Activated CD8-positive, alpha-beta memory T cell treated with anti-CD3 and anti-CD28 coated beads for 48 hours (primary cell): ENCODE measurements at places on chromosomes 4 and X.

DNA sequence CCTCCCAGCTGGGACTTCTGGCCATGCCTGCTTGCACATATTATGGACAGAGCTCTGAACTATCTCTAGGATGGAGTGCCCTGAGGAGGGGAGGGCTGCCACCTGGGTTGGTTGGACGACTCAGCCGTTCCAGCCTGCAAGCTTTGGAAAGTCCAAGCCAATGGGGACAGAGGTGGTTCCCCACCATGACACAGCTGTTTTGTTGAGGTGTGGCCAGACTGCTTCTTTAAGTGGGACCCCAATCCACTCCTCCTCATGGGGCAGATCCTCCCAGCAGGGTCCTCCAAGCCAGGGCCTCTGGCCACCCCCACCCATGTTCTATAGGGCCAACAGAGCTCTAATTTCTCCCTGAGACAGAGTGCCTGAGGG is 22.7 kb downstream of the F8A3 start:
- no peak for DNase-seq

GRCh38 chrX:43735957-43736356 is 79.9 kb downstream of the MAOA start:
- no peak for DNase-seq

GRCh38 chrX:10244915-10245622 is 88.3 kb downstream of the CLCN4 start:
- no peak for DNase-seq

DNA sequence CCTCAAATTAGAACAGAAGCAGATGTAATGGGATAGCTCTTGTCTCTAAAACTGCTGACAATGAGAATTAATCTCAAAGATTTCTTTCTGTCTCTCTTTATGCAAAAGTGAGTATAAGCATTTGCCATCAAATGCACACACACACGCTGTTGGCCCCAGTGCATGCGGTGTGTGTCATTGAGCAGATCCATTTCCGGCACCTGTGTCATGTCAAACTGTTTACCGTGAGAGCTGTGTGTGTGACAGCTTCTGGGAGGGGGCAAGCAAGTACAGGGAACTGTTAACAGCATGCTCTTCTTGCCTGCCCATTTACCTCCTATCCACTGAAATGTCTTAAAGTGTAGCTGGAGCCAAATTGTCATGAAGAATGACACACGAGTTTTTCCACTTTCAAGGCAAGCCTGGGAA is 297.9 kb upstream of the FAT4 start:
- no peak for DNase-seq

DNA sequence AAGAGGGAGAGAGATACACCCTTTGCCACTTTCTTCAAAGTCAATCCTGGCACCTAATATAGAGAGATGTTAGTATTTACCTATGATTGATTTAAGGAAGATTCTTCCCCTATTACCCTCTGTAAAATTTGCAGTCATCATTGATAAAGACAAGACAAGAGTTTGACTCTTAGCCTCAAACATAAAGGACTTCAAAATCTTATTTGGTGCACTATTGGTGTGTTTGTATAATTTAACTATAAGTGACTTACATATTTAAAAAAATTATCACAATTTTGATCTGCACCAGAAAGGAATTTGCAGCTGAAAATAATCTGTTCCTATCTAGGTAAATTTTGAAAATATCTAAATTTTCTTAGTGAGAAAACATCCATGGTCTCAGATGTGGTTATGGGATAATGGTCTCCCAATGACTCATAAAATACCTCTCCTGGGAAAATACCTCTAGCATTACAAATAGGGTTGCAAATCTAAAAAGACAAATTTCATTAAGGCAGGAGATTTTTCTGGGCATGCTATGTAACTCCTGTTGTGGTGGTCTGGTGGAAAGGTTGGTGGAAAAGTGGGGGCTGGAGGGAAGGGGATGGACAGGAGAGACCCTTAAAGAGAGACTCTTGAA is 173.6 kb upstream of the MED14 start:
- no peak for DNase-seq

DNA sequence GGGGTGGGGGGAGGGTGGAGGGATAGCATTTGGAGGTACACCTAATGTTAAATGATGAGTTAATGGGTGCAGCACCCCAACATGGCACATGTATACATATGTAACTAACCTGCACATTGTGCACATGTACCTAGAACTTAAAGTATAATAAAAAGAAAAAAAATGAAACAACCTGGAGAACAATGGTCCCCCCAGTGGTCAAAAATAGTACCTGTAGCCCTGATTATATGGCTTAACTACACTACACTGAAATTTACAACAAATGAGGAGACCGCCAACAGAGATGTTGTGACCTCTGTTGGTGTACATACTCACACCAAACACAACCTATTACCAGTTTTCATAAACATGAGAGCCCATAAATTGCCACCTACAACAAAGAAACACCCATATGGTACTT is 7.3 kb upstream of the MAGEE1 start:
- no peak for DNase-seq

DNA sequence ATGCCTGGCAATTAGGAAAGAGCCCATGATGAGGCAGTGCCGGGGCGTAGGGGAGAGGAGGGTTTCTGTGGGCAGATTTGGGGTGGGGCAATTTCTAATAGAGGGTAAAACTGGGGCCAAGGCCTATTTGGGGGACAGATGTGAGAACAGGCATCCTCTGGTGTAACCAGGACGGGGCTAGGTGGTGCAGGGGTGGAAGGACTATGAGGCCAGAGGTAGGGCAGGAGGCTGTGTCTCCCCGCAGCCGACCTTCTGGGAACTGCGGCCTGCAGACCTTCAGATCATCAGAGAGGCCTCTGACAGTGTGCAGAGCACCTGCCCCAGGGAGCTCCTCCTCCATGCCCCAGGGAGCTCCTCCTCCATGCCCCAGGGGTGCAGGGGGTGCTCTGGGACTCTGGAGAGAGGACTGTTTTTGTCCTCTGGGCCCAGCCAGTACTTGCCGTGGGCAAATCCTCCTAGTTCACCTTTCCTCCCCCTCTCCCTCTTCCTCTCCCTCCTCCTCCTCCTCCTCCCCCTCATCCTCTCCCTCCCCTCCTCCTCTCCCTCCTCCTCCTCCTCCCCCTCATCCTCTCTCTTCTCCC is 101.9 kb downstream of the SORCS2 start:
- DNase-seq, result no peak

GRCh38 chr4:6983544-6984142 is 59.5 kb upstream of the TADA2B start:
- no peak for DNase-seq

GRCh38 chr4:184166736-184167135 is 50.9 kb downstream of the ENPP6 start:
- DNase-seq, result no peak

DNA sequence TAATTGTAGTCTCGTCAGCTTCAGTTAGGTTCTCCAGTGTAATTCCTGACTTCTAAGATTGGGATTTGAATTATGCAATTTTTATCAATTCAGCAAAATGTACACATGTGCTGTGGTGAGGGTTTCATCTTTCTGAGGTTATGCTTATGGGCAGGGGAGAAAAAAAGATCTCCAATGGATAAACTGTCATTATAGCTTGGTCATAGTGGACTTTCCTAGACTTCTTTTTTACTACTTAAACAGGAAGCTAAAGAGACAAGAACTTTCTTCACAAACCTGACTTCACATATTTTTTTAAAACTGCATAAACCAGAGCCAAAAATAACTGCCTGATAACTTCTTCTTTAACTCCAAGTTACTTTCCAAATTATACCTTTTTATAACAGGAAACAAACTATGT is 21.7 kb upstream of the SPP1 start:
- no peak for DNase-seq

- DNase-seq, result no peak
These were observed 53.5 kb downstream of the PLAC1 start for GRCh38 chrX:134604701-134605311.

GRCh38 chrX:139191746-139192385 is 338.7 kb upstream of the F9 start:
- DNase-seq, result no peak

DNA sequence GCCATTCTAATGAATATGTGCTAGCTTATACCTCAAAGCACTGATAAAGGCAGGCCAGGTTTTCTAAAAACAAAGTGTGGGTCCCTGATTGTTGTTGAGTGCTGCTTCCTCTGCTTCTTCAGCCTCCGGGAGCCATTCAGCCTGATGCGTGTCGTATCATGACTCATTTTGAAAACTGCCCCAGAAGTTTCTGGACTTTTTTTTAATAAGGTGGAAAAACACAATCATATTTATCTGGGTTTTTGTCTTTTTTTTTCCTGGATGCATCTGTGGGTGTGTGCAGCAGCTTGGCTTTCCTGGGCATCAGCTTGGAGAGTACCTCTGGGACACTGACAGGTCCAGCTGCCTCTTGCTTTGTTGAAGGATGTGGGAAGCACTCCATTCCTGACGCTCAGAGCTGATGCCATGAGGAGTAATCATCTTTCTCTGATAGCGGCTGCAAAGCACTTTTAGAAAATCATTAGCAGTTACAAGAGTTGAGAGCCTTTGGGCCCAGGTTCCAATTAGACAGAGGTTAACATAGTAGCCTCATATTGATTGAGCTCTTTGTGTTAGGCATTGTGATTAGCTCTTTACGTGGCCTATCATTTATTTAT is 66.9 kb downstream of the PARM1 start:
- no peak for DNase-seq

DNA sequence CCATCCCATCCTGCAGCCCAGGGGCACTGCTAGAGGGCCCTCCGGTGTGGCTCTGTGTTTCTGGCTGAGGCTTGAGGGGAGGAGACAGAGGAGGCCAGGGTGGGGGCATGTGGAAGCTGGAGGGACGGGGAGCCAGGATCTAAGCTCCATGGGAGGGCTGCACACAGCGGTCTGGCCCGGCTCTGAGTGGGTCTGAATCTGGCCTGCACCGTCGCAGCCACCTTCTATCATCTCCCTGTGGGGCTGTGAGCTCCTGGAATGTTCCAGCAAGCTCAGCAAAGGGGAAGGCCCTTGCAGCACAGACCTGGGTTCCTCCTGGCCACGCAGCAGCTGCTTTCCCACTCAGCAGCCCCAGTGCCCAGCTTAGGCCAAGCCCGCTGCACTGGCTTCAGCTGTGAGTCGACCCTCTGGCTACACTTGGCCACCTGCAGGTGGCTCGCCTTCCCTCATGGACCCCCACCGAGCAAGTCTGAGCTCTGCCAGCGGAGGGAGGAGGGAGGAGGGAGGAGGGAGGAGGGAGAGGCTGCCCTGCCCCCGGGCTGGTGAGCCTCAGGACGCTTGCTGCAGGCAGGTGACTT is 5.3 kb downstream of the NKX1-1 start:
- DNase-seq, result no peak

DNA sequence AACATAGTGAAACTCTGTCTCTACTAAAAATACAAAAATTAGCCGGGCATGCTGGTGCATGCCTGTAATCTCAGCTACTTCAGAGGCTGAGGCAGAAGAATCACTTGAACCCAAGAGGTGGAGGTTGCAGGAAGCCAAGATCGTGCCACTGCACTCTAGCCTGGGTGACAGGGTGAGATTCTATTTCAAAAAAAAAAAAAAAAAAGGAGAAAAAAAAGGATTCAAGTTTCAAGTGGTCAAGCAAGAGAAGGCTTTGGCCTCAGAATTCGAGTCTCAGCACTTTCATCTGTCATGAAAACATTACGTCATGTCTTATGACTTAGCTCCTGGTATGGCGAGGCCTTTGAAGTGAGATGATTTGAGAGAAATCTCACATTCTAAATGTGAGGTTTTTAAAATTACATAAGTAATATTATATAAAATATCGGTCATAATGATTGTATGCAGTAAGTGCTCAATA is 21.2 kb upstream of the DHRSX start:
- DNase-seq, result no peak

- DNase-seq, result no peak
These were observed 233.8 kb downstream of the FRMPD4 start for GRCh38 chrX:12372111-12372510.

DNA sequence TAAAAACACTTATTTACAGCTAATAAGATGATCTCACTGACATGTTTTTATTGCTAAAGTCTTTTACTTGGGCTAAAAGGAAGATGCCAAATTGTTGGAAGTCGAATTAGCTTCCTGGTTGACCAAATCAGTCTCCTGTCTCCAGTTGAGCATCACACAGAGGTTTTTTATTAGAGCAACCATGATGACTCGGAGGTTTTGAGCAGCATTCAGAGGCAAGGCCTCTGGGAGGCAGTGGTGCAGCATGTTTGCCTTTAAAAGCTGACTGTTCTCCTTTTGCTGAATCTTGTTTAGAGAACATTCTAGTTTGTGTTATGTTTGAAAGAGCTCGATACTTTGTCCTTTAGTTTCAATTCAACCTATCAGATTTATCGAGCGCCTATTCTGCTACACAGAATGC is 2.1 kb downstream of the UCHL1 start:
- DNase-seq, result no peak

GRCh38 chrX:20753076-20753475 is 486.4 kb upstream of the RPS6KA3 start:
- no peak for DNase-seq

DNA sequence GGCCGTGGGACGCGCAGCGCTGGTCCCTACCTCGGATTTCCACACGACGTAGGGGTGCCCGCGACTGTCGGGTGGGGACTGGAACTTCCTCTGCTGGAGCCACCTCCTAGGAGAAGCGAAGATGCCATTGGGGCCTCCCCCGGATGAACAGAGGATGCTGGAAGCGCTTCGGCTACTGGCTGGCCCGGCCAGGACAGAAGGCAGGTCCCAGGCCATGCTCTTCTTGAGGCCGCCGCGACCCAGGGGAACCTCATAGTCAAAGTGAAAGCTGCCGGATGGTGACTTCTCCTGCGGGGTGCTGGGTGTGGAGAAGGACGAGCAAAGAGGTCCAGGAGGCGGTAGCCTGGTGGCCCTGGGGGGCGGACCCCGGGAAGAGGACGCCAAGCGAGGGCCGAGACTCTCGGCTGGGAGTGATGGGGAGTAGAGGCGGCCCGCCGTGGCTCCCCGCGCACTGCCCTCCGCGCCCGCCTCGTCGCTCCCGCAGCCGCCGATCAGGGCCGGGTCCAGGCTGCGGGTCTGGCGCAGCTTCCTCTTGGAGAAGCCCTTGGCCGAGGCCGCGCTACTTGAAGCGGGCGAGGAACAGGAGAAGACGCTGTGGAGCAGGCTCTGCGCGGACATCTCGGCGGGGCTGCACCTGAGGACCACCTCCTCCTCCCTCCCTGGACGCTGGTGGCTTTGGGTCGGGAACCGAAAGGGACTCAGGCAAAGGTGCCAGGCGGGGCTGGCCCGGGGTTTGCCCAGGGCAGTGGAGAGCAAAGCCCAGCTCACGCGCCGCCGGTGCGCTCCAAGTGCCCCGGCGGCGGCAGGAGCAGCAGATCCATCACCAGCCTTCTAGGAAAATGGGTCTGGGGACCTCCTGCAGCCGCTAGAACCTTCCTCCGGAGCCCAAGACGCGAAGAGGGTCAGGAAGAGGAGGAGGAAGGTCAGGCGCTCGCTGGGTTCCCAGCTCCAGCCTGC is 1.2 kb downstream of the ARHGAP6 start:
- no peak for DNase-seq

DNA sequence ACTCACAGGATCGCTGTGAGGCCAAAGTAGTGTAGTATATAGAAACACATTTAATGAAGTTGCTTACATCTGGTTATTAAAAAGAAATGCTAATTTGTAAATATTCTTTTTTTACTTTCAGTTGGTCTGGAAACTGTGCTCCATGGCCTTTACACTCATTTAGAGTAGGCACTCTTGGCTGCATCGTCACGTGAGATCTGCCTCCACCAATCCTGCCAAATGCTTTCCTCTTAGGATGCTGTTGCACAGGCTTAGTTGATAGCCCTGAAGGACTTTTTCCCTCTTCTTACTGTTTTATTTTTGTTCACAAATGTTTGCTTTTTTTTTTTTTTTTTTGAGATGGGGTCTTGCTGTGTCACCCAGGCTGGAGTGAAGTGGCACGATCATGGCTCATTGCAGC is 6.3 kb downstream of the CPE start:
- no peak for DNase-seq
